Stimulated activated CD8-positive, alpha-beta memory T cell treated with anti-CD3 and anti-CD28 coated beads, Interleukin-7, amount 100 ng/mL, for 4 hours (primary cell): ENCODE measurements at places on chromosomes 1 and 21.
A peak's percentile ranks its signal among the peaks of the same experiment; 100 is the strongest.

GRCh38 chr1:56028244-56028643 lies 551.1 kb downstream of the PLPP3 start:
- DNase-seq, result no peak

- no peak for DNase-seq
These were observed 3.1 kb upstream of the NCF2 start for GRCh38 chr1:183593356-183593755.

- no peak for DNase-seq
These were observed 228.2 kb upstream of the CSF3R start for GRCh38 chr1:36710951-36711350.

- no peak for DNase-seq
These were observed 21.1 kb upstream of the F3 start for GRCh38 chr1:94562519-94563260.

DNA sequence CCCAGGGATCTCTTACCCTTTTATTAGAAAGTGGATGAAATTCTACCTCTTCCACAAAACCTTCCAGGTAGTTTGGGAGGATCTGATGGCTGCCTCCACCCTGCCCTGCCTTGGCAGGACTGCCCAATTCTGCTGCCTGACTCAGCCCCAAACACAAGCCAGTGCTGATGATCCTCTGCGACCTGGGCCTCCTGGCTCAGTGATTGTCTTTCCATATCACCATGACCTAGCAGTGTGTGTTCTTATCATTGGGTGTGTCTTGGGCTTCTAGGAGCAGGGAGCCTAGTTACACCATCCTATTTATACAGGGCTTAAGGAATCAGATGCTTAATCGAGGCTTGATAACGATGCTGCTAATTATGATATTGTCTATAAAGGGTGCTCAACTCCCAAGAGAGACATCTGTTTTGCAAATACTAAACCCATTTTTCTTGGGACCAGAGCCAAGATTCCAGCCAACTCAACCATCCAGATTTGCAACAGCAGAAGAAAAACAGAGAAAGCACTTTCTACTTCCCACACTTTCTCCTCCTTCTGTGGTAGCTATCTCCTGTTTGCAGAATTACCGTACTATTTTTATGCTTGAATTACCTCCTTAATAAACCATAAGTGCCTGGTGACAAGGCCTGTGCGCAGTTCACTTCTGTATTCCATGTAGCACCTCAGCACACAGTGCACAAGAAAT lies 36.5 kb upstream of the KIF21B start:
- no peak for DNase-seq

- DNase-seq, result no peak
These were observed 152.2 kb upstream of the RUNX1 start for GRCh38 chr21:35201288-35201687.

DNA sequence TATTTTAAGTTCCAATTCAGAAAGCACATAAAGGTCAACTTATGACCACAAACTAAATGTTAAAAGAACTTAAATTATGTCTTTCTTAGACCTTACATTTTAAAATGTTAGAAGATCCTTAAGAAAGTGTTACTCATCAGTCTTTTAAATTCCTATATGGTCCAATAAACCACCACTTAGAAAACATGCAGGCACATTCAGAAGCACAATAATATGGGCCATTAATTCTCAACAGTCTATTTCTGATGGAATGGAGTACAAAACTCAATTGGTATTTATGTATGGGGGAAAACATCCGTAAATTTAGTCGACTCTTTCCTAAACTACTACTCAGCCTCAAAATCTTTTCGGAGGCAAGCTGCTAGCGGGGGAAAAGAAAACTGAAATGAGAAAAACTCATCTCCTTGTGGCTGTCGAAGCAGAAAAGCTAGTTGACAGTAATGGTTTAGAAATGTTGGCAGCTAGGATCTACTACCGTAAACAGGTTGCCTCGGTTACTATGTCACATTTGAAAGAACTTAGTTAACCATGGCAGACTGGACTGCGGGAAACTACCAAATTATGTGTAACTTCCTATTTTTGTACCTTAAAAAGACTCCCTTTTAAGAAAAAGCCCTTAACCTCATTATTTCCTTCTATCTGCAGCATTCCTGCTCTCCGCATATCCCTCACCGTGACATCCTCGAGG lies 1.0 kb downstream of the TRMT1L start:
- DNase-seq, result no peak

- no peak for DNase-seq
These were observed 27.6 kb downstream of the AGO4 start for GRCh38 chr1:35835398-35835797.

- no peak for DNase-seq
These were observed 15.4 kb downstream of the CCDC17 start for GRCh38 chr1:45608175-45609156.

DNA sequence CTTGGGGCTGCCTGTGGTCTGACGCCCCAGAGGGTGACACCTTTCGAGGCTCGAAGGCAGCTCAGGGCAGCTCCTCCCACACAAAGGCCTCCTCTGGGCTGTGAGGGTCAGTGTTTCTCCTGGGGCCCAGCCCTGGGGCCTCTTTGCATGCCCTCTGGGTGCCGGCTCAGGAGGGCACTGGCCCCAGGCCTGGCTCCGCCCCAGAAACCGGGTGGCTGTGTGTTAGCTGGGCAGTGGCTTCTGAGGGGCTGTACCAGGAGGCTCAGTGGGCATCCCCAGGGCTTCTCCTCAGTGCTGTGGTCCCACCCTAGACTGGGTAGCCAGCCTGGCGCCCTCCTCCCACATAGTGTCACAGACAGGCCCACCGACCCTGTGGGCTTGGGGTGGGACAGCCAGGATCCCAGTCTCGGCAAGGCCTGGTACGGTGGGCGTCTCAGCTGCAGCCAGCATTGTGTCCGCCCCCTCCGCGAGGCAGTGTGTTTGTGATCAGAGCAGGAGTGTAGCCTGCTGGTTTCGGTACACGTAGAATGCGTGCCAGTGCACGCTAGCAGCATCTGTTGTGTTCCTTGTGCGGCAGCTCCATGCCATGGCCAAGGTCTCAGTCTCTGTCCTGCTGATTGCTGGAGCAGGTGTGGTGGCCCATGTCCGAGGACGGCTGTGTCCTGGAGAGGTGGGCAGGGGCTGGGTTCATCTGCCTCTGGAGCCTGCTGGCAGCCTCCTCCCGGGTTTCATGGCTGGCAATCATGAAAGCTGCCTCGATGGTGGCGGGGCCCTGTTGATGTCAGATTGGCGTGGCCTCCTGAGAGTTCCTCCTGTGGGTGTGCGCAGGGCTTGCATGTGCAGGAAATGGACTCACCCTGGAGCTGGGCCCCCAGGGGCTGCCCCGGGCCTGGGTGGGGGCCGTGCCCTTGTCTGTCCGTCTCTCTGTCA lies 28.0 kb downstream of the RRP1 start:
- no peak for DNase-seq

- no peak for DNase-seq
These were observed 15.4 kb downstream of the TMED5 start for GRCh38 chr1:93164816-93165215.

- no peak for DNase-seq
These were observed 299.7 kb downstream of the HMCN1 start for GRCh38 chr1:186033847-186034271.

GRCh38 chr1:86138746-86139145 lies 17.8 kb downstream of the COL24A1 start:
- no peak for DNase-seq

DNA sequence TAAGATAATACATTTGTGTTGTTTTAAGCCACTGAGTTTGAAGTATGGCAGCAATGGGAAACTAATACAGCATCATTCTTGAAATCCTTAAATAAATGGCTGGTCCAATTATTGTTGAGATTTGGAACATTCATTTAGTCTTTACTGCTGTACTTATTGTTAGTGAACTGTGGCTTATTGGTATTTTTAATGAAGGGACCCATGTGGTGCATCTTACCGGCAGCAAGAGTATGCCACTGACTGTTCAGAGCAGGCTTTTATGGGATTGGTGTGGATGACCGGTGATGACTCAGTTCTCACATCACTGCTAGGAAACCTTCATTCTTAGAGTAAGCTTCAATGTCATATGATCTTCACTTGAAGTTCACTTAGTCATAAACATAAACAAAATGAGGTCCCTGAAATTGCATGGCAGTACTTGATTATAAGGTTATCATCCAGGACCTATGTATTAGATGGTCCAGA lies 31.5 kb downstream of the PRKAA2 start:
- no peak for DNase-seq

GRCh38 chr21:38716942-38717341 lies 88.8 kb upstream of the ETS2 start:
- DNase-seq, result no peak

GRCh38 chr21:37009740-37010341 lies 3.3 kb downstream of the RIPPLY3 start:
- DNase-seq, result peak; percentile 51

DNA sequence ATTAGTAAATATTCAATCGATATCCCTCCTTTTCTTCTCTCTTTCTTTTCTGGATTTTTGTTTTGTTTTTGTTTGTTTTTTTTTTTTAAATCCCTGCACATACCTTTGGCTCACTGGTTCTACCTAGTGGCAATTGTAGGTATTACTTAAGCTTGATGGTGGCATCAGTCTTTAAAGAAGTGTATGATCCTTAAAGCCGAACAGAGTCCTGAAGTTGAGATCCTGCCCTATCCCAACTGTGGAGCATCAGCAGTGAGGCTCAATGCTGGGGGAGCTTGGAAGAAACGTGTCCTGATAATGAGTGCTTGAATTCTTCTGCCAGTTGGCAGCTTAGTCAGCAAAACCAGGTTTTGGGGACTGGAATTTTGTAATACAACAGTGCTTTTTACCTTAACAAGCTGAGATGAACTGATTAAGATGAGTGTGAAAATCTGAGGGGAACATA lies 60.8 kb downstream of the FASLG start:
- DNase-seq, result no peak

DNA sequence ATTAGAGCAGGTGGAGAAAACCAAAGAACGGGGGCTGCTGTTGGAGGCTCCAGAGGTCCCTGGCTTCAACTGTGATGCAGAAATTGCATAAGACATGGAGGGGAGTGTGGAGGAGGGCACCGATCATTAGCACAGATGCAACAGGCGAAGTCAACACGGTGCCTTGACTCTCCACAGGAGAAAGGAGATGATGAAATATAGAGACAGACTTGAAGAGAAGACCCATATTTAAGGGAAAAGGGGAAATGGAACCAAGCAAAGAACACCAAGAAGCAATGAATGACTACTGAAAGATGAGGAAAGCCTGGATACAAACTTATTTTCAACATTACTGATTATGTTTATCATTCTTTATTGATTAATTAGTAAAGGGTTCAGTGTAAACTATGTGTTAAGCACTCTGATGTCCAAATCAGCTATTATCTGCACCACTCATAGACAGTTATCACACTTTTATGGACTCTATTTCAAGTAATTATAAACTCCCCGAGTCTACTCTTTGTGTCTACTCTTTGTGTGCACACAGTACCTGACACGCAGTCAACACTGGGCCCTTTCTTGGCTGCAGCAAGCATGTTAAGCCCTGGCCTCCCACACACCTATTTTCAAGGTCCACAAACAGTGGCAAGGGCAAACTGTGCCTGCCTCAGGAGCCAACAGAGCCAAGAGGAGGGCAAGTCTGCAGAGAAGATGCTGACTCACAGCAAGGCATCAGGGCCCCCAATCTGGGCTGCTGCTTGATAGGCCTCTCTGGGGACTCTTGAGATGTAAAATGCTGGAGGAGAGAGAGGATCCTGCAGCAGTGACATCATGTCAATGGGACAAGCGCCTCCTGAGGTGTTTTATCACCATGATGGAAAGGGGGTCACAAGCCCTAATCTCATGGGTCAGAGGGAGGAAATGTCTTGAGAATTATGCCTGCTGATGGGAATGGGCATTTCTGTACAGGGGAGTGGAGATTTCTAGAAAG lies 17.6 kb downstream of the PCNX2 start:
- DNase-seq, result no peak

GRCh38 chr1:7471836-7472235 lies 299.3 kb upstream of the VAMP3 start:
- no peak for DNase-seq

DNA sequence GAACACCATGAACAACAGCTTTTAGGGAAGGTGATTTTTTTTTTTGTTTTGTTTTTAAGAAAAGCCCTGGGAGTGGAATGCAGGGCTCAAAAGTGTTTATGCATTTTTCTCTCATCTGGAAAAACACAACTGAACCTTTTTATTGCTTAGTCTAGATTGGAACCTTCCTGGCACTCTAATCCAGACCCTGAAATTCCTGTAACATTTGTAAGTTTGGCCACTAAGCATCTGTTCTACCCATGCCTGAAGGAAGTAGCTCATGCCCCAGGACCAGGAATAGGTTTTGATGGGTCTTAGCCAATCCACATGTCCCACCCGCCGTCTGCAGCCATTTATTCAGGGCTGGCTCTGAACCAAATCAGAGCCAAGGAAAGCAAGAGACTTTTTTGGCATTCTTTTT lies 39.7 kb upstream of the SLC2A1 start:
- DNase-seq, result no peak

- no peak for DNase-seq
These were observed 37.3 kb downstream of the RGS4 start for GRCh38 chr1:163106364-163106987.

GRCh38 chr1:15722836-15723532 lies 13.1 kb upstream of the SLC25A34 start:
- DNase-seq, result no peak

DNA sequence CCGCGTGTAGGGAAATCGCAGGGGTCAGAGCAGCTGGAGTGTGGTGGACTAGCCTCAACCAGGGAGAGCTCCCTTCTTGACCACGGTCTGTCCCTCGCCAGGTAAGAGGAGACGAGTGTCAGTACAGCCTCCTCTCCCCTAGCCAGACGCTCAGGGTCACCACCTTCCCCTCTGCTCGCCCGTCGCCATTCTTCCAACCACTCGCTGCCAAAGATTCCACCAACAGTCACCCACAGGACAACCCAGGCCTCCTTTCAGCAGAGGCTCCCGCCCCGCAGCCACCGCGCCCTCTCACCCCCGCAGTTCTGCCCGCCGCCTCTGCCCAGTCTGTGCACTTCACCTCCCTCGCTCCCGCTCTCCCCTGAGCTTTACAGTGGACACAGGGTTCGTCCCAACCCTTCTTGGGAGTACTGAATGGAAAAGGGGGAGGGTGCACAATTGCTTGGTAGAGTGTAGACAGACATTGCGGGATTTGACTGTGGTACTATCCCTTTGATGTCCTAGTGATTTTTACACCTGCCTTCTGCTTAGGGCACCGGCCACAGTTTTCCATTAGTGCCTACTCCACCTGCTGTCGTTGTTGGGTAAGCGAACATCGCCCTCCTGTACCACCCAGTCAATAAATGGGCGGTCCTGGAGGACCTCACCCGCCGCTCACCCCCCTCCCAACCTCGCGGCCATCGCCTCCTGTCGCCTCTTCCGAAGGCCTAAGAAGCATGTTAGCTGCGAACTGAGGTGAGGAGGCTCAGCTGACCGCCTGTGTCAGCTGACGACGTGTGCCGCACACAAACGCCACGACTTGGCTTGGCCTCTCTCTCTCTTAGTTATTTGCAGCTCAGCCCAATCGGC lies 9.2 kb upstream of the NBPF11 start:
- DNase-seq, result no peak
